ENCODE measurements at places on chromosomes 2 and 18. TPM values are rescaled to one million over a fixed set of nuclear protein-coding genes. Genes with fewer than 3 reads are reported as not detected.

Gene CNTNAP5
- not detected for total RNA-seq

Gene ASB18
- not detected for total RNA-seq

Gene PROKR1
- not detected for total RNA-seq

Gene CAD
- total RNA-seq, result 46.7 TPM

Gene DHRS9
- 0.29 TPM for total RNA-seq

Gene C1GALT1C1L
- not detected for total RNA-seq

Gene MROH2A
- total RNA-seq, result not detected

Gene COL6A3
- 0.72 TPM for total RNA-seq

Gene TLX2
- not detected for total RNA-seq

Gene ATP6V1C2
- total RNA-seq, result not detected

Measured in thoracic aorta endothelial cell (primary cell).